ENCODE measurements at places on chromosomes 7 and 10. TPM values are rescaled to one million over a fixed set of nuclear protein-coding genes. Genes with fewer than 3 reads are reported as not detected.

GRCh38 chr10:4016214-4016740 lies 231.3 kb upstream of the KLF6 start:
- DNase-seq, result no peak

- no peak for DNase-seq
Observed at GRCh38 chr7:47383072-47383471, 198.8 kb downstream of the TNS3 start.

DNA sequence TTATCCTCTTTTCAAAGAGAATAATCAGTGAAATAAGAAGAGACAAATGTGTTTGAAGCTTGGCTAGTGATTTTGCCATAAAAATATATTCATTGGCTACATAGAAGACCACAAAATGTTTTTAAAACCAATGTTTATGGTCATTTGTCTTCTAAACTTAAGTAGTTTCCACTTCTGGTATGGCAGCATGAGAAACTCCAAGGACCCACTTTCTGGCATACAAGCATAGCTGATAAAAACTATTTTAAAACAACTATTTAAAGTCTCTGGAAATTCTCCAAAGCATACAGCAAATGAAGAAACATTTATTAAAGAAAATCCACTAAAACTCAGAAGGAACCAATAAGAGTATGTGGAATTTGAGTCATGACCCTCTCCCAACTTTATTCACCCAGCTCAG lies 89.2 kb upstream of the TOMM7 start:
- no peak for DNase-seq

DNA sequence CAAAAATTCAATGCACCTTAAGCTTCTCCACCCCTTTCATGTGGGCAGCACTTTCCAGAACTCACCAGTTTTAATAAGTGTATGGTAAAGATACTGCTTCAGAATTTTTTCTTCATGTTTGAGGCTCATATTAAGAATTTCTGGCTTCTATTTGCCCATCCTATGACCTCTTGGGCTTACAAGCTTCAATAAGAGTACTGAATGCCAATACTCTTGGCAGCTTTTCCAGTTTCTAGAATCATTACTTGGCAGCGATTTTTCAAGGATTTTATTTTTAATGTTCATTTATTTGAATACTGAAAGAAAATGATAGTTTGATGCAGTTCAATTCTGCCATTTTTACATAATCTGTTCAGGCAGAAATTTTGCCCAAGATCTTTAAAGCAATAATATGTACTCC lies 242.1 kb upstream of the KCND2 start:
- DNase-seq, result no peak

- DNase-seq, result no peak
Observed at GRCh38 chr7:91320366-91321078, 56.3 kb downstream of the FZD1 start.

LRIT1 gene
- not detected for total RNA-seq

KCP gene
- total RNA-seq, result 1.4 TPM
